ENCODE measurements at places on chromosomes 4 and X.

DNA sequence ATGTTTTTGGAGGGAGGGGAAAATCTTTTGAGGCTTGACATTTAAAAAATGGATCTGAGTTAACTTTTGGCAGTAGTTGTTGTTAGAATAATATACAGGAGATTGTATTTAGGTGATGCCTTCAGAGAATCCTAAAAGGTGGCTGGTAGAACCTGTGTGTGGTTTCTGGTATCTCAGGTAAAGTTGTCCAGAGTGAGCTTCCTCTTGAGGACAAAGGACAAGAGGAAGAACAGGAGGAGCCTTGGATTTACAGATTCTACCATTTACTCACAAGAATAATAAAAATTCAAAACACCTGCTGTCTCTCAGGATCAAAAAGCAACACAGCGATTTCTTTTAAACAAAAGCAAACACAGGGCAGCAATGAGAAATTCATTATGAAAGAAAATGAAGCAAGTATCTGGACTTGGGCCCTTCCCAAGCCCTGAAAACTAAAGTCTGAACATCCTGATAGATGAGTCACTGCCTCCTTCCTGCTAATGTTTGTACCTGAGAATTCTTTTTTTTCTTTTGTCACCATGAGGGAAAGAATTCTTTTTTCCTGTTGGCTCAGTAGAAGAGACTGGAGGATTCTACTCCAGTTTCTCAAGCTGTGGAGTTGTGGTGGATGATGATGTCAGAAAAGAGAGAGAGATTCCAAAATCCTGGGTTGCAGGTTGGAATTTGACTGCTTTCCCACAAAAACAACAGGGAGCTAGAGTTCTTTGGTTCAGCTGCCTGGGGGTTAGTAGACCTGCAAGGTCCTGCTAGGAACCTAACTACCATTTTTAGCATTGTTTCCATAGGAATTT is 31.5 kb upstream of the RAPGEF2 start:
- DNase-seq = no peak

GRCh38 chr4:102311912-102312311 is 33.4 kb downstream of the SLC39A8 start:
- no peak for DNase-seq

DNA sequence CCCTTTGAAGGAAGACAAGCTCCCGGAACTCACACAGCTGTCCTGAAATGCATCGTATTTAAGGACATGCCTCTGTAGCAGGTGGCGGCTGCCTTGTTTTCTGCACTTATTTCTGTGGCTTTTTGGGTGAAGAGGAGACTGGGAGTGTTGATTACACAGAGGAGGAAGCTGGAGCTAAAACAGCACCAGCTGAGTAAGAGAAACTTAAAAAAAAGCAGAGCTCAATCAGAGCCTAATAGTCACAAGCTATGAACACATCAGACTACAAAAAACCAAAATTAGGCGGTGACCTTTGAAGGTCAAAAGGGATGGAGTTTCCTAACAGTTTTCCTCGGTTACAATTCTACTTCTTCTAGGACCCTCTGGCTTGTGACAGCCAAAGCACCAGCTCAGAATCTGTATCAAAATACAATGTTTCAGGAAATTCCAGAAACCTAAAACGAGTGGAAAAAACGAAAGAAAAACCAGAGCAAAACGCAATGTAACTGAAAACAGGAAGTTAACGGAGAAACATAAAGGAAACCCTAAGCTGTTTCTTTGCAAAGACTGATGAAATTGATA is 13.5 kb downstream of the PRKX start:
- no peak for DNase-seq

DNA sequence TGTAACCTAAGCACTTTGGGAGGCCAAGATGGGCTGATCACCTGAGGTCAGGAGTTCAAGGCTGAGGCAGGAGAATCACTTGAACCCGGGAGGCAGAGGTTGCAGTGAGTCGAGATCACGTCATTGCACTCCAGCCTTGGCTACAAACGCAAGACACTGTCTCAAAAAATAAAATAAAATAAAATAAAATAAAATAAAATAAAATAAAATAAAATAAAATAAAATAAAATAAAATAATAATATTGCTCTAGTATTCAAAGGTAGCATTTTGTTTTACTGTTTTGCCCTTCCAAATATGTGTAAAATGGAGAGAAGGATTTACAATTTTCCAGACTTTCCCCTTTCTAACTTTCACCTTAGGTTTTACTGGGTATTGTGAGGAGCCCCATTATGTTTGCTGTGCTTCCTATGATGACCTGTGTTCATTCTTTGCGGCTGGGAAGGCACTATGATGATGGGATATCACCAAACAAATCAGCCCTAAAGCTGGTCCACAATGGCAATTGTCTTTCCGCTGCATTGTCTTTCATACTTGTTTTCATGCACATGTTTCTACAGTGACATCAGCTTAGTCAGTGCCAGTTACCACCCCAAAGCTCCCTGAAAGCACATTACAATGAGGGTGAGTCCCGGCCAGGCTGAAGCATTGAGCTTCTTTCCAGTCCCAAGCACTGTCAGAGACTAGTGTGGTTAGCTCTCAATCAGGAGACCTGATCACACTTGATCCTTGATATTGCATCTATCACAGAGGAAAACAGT is 50.8 kb downstream of the DTHD1 start:
- no peak for DNase-seq

- no peak for DNase-seq
Measured at GRCh38 chrX:116272322-116272721, 101.8 kb downstream of the AGTR2 start.

GRCh38 chr4:138192113-138192512 is 50.0 kb downstream of the SLC7A11 start:
- no peak for DNase-seq

DNA sequence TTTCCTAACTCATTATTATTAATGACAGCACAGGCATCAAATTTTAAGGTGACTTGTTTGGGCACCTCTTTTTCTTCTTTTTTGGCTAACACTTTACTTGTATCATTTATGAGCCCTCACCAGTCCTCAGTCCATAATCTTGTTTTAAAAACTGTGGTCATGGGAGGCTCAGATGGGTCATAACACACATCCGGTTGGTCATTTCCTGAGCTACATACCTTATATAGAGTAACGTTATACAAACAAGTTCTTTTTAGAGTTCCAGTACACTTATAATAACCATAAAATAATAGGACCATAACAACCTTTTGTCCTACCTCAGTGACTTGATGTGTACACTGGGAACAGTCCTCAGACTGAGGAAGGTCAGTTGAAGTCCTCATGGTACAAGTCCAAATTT is 21.1 kb upstream of the PLS3 start:
- DNase-seq = no peak

- DNase-seq = no peak
Measured at GRCh38 chr4:138685316-138685715, 330.3 kb upstream of the NOCT start.

DNA sequence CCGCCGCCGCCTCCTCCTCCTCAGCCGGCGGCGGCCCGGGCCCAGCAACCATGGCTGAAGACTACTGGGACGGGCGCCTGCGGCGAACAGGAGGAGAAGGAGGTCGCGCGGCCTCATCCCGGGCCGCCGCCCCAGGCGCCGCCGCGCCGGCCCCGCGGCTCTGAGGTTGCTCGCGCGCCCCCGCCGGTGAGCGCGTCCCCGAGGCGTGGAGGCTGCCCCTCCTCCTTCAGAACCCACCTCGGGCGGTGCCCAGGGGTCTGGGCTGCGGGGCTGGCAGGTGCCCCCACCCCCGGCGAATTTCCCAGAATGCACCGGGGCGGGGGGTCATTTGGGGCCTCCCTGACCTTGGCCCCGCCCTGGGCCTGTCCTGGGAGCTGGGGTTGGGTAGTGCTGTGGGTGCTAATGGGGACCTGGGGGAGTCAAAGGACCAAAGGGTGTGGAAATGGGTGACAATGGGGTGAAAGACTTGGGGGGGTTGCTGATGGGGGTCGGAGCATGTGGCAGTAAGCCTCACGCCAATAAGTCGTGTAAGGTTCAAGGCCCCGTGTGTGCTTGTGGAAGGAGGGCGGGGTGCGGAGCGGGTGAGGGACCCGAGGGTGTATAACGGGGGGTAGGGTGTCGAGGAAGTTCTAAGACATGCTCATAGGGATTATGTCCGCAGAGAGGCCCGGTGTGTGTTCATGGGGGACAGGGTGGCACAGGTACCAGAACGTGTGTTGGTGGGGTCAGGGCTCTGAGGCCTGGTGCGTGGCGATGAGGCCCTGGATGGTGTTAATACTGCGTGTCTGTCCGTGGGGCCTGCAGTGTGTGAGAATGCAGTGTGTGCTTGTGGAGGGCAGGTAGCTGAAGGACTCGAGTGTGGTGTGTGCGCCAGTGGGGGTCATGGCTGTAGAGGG is 687 bp downstream of the CDK16 start:
- peak; percentile 79 for DNase-seq

DNA sequence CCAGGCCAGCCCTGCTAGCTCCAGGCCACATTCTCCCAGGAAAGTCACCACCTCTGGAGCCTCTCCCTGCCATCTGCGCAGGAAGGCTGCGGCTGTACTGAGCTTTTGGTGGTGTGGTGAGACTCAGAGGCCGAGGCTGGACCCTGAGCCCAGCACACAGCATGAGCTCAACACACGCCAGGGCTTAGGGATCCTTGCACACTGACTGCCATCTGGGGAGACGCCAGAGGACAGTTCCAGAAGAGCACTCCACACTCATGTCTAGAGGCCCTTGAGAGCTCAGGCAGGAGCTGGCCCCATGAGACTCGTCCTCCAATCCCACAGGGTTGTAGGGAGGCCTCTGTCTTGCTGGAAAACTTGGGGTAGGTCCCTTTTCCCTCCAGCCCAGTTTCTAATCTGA is 40.6 kb downstream of the ABLIM2 start:
- no peak for DNase-seq

- peak; percentile 75 for DNase-seq
Measured at GRCh38 chrX:1418901-1419544, 27.1 kb upstream of the SLC25A6 start.

DNA sequence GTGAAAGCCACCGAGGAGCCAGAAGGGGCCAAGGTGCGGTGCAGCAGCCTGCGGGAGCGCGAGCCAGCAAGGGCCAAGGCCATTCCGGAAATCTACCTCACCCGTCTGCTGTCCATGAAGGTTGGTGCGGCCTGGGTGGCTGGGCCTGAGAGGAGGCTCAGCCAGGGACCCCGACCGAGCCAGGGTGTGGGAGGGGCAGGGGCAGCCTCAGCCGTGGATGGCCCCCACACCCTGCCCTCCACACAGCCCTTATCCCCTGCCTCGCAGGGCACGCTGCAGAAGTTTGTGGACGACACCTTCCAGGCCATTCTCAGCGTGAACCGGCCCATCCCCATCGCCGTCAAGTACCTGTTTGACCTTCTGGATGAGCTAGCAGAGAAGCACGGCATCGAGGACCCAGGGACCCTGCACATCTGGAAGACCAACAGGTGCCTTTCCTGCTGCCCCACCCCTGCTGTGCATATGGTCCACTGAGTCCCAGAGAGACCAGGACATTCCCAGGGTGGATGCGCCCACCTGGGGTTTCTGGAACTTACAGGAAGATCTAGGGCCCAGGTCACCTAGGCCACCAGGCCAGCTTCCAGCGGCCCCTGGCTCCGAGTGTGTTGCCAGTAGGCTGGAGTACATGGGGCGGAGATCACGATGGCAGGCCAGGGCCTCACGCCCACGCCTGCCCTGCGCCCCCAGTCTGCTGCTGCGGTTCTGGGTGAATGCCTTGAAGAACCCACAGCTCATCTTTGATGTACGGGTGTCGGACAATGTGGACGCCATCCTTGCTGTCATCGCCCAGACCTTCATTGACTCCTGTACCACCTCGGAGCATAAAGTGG is 3.4 kb upstream of the SRPK3 start:
- no peak for DNase-seq

- no peak for DNase-seq
Measured at GRCh38 chr4:1958276-1959103, 50.3 kb downstream of the NELFA start.

DNA sequence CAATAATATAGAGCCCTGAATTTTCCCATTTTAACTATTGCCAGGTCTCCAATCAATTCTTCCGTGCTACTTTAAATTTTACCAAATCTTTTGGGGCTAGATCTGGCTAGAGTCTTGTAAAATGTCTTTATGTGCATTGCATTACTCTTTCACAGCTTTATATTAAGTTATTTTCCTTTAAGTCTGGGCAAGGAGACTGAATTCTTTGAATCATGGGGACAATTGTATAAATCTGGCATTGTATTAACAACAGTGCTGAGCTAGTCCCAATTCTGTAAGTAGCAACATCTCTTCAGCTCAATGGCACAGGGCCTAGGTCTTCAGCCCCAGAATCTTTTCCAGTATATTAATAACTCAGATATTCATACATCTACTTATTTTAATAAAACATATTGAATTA is 1080.4 kb upstream of the INTU start:
- DNase-seq = no peak

DNA sequence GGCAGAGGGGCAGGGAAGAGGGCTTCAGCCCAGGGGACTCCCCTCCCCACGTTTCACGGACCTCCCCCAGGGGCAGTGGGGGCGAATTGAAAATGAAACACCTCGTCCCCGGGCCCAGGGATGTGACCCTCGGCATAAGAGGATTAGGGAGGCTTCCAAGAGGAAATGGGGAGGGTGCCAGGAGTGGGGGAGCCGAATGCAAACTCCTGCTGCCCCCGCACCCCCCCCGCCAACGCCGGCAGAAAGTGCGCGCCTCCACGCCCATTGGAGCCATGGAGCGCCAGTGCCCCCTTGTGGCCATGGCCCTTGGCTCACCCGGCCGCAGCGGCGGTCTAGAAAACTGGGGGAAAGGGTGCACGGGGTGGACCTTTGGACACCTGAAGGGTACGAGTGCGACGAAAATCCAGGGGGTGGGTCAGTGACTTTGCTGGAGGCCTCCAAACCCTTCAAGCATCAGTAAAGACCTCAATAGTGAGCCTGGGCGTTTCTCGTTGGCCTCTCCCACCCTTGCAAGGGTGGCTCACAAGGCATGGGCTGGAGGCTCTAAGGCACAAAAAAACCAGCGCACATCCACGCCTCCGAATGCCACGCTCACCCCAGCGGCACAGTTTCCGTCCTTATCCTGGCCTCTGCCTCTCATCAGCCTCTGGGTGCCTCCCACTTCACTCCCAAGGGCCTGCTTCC is 120.8 kb upstream of the PJA1 start:
- no peak for DNase-seq
